ENCODE measurements at places on chromosomes 6 and 20.

DNA sequence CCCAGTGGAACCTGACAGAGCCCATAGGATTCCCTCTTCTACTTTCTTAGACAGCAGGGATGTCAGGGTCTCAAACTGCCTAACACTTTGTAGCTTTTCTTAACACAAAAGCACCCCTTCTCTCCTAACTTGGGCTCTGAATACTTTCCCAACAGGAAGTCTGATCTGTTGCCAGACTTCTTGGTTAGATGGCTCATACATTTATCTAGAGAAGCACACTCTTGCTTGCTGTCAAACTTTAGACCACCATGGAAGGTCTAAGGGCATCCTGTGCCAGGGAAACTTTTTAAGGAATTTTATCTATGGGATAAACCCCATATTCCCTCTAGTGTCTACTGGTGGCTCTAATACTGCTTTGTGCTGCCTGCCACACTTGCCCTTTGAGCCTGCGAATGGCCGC is 3.3 kb upstream of the C6orf136 start:
- DNase-seq, result no peak

- no peak for DNase-seq
These were observed 22.6 kb upstream of the HLA-A start for GRCh38 chr6:29919506-29920445.

- DNase-seq, result no peak
These were observed 36.9 kb downstream of the UTRN start for GRCh38 chr6:144321839-144322591.

- DNase-seq, result no peak
These were observed 39.7 kb downstream of the NTSR1 start for GRCh38 chr20:62748311-62748710.

DNA sequence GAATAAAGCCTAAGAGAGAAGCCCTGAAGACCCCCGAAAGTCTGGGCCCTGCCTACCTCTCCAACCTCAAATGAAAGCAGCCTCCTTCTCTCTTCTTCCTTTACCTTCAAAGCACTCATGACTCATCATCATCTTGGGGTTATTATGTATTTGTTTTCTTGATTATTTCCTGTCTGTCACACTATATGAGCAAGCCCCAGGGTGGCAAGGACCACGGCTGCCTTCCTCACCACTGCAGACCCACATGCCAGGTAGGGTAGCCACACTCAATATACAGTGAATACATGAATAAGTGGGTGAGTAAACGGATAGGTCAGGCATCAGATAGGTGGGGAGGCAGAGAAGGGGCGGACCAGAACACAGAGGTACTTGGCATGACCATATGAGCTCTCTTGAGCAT is 8.8 kb downstream of the WFDC3 start:
- DNase-seq, result no peak

DNA sequence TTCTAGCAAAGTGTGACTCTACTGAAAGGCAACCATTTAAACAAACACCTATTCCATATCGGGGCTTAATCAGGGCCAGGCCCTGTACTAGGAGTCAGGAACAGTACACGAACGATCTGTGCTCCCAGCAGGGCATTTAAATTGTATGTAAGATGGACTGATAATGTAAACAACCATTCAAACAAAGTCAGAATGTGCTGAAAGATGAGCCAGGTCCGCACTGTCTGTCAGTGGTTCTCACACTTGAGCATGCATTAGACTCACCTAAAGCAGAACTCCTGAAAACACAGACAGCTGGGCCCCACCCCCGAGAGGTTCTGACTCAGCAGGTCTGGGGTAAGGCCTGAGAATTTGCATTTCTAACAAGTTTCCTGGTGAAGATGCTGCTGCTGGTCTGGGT is 81.6 kb downstream of the PXDC1 start:
- DNase-seq, result no peak

DNA sequence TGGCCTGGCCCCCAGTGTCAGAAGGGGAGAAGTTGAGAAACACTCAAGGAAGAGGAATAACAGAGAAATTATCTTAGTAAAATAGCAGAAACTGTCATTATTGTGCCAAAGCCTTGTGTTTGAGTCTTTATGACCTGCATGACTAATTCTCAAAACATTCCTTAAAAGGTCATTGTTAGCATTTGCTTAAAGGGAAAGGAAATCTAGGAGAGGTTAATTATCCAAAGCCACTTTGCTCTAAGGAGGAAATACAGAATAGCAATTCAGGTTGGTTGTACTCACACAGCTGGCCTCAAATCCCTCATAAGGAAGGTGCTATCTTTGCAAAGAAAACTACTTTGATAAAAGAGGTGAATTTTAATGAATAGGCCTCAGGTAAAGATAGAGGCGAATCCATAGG is 516.7 kb downstream of the CBLN4 start:
- DNase-seq, result no peak

- DNase-seq, result no peak
These were observed 97.5 kb upstream of the ZBTB24 start for GRCh38 chr6:109580519-109580918.

- DNase-seq, result no peak
These were observed 54.5 kb downstream of the TRMT11 start for GRCh38 chr6:126040826-126041225.

DNA sequence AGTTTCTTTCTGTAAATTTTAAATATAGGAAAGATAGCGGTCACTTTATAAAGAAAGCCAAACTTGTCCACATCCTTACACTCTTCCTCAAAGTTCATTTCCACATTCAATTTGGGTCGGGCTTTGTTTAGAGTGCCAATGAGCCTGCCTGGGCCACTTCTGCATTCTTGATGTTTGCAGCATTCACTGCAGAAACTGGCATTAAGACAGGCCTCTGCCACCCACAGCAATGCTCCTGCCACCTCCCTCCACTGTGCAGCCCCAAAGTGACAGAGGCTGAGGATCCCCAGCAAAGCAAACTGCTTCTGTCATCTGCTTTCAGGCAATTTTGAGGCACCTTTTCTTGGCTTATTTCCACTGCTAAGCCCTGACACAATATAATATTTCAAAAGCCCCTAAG is 61.2 kb downstream of the TNFAIP3 start:
- DNase-seq, result peak; percentile 38

- no peak for DNase-seq
These were observed 65.7 kb downstream of the TFAP2B start for GRCh38 chr6:50884364-50884763.

- no peak for DNase-seq
These were observed 38.0 kb upstream of the VGLL2 start for GRCh38 chr6:117227245-117227962.

GRCh38 chr6:52787917-52788316 is 15.7 kb downstream of the GSTA1 start:
- DNase-seq, result no peak

DNA sequence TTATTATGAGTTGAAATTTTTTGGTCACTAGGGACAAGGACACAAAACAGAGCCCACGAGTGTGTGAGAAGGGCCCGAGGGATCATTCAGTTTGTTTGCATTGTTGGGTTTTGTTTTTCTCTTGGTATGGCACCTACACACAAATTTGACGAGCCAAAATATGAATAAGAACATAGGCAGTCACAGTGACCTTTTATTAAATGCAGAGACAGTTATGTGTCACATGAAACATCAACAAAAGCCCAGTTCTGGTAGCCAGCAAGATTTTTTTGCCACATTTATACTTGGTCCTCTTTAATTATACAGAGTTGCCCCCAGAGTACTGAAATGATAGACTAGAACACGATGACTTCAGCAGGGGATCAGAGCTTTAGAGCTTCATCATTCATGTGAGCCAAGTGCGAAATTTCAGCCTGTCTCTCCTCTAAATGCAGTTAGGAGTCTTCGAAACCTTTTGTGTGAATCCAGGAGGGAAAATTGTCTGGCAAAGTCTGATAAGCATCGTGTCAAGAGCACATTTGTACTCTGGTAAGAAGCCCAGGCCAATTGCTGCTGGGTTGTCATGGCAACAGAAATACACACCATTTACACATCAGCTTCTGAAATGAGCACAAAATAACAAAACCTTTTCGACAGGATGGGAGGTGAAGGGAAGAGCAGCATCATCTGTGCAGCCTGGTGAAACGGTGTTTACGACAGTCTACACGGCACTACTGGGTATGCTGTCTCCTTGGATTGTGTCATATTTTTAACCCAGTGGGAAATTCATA is 79.2 kb upstream of the RIPOR2 start:
- DNase-seq, result peak; percentile 48

DNA sequence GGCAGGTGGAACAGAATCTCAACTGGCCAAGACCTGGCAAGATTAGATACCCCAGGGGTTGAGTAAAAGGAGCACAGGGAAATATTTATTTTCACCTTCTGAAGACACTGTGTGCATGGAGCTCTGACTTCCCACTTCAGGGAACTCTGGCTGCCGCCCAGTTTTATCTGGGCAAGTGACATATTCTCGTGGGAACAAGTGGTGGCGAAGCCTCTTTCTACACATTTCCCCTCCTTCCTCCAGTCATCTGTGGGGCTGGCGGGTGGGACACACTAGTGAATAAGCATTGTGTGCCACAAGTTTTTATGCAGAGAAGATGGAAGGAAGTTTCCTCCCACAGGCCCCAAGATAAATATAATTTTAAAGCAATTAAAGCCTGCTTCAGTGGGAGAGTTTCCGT is 23.6 kb downstream of the NSFL1C start:
- no peak for DNase-seq

- DNase-seq, result no peak
These were observed 838.0 kb downstream of the DHX35 start for GRCh38 chr20:39800111-39800510.

DNA sequence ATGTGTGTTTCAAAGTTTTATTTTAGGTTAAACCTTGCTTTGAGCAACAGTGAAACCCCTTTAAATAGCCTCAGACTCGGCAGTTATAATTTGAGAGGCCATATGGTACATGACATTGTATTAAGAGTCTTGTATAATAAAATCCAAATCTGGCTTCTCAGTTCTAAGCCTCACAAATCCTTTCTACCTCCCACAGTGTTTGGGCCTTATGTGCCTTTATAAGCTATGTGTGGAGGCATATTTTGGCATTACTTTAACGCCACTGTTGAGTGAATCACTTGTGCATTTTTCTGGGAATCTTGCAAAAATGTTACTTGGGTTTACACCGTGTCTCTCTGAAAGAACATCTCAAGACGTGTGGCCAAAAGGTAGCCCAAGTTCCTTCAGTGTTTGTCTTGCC is 152.4 kb downstream of the COL9A1 start:
- DNase-seq, result no peak

- no peak for DNase-seq
These were observed 20.8 kb downstream of the GCM2 start for GRCh38 chr6:10861086-10861485.

GRCh38 chr20:60540591-60540990 is 582.4 kb downstream of the CDH26 start:
- no peak for DNase-seq

DNA sequence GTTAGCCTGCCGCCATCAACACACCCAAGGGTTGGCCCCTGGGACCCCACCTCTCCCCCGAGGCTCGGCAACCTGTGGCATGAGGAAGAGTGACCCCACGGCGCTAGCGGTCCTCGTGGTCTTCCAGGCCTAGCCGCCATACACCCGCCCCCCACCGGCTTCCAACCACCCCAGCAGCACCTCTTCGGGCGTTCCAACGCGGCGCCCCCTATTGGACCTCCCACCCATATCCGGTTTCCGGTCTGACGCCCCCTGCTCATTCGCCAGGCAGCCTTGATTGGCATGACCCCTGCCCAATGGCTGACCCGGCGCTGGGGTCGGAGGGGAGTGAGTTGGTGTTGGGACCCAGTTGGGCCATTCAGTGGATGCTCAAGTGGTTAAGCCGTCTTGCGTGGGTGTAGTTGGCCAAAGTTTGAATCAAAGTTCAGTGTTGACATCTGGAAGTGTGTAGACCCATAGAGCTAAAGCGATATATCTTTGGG is at the start of gene GNAS-AS1:
Gene GNAS-AS1 (minus strand): TSS at position 210 of the 482 bp plus-strand sequence.
- DNase-seq, result peak; percentile 92

GRCh38 chr6:113997116-113997515 is 26.2 kb upstream of the HDAC2 start:
- DNase-seq, result no peak

GRCh38 chr20:36447101-36447500 is 94.2 kb upstream of the MYL9 start:
- no peak for DNase-seq

DNA sequence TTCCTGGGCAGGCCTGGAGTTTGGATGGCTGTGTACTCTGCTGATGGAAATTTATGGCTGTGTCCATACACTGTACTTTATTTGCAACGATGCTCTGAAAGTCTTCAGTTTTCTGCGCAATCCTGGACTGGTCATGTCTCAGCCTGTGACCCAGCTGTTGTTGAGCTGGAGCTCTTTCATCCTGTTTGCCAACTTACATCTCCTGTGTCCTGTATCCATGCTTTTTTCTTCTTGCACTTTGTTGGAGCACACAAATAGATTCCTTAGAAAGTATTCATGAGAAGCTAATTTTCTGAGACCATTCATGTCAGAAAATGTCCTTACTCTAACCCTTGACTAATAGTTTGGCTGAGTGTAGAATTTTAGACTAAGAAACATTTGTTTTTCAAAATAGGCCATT is 251.2 kb downstream of the BCKDHB start:
- DNase-seq, result no peak

DNA sequence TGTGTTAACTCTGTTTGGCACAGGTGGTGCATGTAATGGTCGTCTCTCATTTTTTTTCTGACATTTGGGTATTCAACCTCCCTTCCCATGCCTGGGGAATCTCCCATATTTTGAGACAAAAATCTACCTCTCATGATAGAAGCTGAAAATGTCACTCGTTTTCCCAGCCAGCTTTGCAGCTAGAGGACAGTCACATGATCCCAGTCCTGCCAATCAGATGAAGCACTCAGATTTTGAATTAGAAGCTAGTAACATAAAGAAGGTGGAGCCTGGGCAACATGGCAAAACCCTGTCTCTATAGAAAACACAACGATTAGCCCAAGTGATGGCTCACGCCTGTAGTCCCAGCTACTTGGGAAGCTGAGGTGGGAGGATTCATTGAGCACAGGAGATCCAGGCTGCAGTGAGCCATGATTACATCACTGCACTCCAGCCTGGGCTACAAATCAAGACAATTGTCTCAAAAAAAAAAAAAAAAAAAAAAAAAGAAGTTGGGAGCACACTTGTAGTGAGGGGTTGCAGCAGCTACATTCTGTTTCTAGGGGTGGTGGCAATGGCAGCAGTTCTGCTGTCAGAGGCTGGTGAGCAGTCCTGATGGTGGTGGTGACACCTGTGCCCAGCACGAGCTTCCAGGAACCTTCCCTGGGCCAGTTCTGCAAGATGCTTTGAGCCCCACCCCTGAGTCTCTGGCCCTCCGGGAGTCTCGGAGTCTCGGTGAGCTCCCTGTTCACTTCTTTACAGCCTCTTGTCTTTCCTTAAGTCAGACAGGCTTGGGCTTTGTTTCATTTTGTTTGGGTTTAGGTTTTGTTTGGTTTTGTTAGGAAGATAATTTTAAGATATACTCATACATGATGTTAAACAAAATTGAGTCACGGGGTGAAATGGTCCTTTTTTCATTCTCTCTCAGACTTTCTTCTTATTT is 94.1 kb upstream of the KCNG1 start:
- DNase-seq, result no peak

DNA sequence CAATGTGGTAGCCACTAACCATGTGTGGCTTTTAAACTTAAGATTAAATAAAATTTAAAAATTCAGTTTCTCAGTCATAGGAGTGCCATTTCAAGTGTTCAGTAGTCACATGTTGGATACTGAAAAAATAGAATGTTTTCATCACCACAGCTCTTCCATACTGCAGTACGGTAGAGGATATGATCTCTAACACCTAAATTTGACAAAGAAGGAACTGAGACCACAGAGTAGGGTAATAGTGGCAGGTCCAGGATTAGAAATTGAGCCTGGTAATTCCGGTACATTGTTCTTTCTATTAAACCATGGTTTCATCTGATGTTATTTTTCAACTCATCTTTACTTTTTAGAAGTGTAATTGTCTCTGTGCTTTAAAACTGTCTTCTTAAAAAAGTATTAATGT is 104.0 kb downstream of the CD2AP start:
- DNase-seq, result no peak

All from stimulated activated naive CD8-positive, alpha-beta T cell treated with anti-CD3 and anti-CD28 coated beads, Interleukin-15, amount 100 ng/mL, for 72 hours (primary cell).